ENCODE measurements at places on chromosomes 16 and 17.

- no peak for DNase-seq
Observed at GRCh38 chr16:23186171-23186570, 3.6 kb downstream of the SCNN1G start.

- DNase-seq: no peak
Observed at GRCh38 chr16:21598206-21598605, 1.2 kb upstream of the METTL9 start.

DNA sequence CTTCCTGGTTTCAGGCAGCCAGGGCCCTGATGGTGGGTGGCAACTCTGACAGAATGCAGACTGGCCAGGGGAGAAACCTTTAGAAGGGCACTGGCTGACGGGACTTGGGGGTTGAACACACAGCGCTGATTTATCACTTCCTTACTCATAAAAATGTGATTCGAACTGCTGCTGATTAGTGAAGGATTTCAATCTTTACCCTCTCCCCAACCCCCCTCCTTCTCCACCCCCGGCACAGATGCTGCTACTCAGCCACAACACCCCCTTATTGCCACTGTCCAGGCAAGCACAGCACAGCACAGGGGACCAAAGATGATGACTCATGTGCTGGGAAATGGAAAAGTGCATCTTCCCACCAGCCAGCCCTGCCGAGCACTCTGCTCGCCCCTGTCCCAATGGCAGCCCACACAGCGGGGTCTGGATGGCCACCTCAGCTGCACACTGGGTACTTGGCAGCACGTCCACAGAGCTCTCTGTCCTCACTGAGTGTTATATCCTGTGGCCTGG, 70.1 kb downstream of the SMG6 start:
- no peak for DNase-seq

DNA sequence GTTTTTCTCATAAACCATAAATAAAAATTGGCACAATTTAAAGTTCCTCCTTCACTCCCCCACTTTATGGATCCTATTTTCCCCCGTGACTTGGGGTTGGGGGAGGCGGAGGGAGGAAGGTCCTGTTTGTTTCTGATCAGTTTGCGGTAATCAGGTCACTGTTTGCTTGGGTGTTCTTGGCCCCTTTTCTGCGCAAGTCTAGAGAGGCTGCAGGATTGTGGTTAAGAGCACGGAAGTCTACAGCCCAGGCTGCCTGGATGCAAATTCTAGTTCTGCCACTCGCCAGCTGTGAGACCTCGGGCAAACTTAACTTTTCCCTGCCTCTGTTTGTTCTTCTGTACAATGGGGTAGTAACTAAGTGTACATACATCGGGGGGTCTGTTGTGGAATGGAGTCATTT, 12.1 kb downstream of the ATP2C2 start:
- no peak for DNase-seq

DNA sequence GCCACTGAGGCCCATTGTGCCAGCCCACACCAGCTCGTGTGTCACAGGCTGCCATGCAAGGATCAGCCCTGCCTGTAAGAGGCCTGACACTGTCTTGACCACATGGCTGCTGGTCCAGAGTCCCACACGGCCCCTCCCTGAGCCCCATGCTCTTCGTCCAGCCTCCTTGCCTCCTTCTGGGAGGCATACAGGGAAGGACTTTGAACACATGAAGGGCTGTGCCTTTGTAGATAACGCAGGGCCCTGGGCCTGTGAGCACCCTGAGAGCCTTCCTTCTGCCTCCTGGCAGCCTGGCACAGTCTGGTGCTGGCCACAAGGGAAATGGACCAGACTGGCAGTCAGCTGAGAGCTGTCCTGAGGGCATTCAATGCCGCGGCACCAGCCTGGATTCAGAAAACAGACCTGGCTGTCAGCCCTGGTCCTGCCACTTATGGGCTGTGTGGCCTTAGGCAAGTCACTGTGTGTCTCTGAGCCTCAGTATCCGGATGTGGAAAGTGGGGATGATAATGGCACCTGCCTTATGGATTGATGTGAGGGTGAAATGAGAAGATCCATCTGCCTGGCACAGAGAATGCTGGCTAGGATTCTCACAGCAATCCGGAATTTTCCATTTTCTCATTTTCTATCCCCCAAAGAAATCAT, 19.2 kb upstream of the SPNS2 start:
- no peak for DNase-seq

GRCh38 chr16:734208-734980, 6.4 kb downstream of the CIAO3 start:
- no peak for DNase-seq

DNA sequence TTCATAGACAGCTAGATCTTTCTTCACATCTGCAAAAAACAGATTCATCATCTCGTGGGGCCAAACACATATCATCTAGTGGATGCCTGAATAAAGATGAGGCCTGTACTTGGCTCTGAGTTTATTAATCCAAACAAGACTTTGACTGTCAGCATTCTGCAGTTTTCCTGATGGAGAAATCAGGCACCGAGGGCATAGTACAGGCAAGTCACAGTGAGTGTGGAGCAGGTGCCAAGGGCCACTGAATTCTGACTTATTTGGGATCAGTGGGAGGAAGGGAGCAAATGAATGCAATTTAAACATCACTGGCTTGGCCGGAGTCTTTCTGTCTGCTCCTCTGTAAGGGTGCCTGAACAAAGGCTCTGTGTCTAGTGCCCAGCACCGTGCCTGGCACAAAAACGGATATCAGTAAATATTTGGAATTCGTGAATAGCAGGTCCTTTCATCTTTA, 975 bp downstream of the CFAP20 start:
- no peak for DNase-seq

DNA sequence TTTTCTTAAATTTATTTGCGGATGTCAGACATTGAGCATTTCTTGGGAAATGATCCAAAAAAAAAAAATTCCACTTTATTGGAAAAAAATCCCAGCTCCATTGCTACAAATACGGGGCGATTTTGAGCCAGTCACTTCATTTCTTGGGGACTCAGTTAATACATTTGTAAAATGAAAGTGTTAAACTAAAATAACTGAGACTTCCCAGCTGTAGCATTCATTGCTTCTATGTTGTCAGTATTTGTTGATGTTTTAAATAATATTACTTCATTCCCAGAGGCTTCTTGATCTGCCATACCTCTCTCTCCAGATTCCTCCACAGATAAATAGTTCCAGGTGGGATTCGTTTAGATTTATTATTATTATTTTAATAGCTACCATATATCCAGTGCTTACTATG, 77.1 kb upstream of the HS3ST3A1 start:
- no peak for DNase-seq

DNA sequence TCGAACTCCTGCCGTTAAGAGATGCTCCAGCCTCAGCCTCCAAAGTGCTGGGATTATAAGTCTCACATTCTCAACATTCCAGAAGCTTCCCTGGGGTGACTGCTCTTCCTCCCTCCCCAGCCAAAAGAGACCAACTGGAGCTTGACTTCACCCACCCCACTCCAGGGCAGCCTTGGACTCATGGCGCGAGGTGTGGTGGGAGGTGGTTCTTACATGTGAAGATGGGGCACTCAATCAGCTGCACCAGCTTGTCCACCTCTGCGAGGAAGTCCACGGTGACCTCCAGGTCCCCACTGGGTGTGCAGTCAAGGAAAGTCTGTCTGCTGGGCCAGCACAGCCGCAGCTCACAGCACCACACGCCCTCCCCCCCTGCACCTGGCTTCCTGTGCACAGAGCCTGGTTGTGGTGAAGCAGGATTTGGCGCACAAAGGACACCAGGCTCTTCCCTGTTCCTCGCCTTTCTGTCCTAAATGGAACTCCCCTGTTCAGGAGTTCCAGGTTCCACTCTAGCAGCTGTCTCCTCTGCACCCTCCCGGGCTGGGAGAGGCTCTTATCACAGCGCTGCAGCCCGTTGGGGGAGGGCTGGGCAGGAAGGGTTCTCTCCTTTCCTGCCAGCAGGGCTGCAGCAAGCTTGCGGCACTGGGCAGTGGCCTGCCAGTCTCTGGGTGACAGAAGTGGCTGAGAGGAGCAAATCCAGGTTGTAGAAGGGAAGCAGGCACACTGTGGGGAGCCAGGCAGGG, 9.6 kb upstream of the MTSS2 start:
- DNase-seq: no peak

GRCh38 chr16:68296693-68297092, 14.1 kb downstream of the SLC7A6OS start:
- no peak for DNase-seq

GRCh38 chr17:34386697-34387550, 23.9 kb upstream of the CCL1 start:
- DNase-seq: no peak

DNA sequence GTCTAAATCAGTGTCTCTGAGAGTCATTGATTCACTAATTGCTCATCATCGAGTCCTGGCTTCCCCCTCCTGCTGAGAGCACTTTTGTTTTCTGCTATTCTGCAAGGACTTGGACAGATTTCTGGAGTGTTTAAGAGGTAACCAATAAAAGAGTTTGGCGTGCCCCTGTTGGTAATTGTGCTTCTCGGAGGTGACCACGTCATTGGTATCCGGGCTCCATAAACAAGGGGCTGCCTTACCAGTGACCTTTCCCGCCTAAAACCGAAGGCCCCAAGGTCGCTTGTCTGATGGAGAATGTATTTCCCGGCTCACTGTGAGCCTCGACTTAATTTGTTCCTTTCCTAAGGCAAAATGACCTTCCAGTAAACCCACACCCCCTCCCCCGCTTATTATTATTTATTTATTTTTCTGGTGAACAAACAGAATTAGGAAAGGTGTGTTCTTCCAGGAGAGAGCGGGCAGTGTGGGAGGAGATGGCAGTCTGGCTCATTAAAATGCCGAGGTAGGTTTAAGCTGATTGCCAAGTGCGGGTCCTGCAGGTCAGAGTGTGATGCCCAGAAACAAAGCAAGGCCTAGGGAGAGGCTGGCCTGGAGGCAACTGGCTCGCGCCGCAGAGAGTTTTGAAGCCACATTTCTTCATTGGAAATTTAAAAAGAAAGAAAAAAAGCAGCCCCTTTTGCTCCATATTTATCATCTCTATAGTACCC, 30.2 kb downstream of the MSI2 start:
- DNase-seq: no peak

DNA sequence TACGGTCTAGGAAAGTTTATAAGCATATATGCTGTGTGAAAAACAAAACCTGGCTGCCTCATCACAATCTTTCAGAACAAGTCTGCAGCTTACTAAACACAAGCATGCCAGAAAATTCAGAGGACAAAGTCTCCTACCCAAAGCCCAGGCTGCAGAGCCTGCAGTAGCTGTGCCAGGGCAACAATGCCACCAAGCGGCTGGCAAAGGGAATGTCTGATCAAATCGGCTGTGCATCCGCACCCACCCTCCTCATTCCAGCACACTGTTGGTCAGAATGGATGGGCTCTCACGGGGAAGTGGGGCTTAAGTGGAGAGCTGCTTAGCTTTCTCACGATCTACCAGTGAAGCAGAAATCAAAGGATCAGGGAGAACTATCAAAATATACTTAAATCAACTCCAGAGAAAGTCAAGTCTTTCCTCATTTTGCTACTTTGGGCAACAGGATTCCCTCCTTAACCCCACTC, 73.5 kb downstream of the CYTH1 start:
- peak; percentile 31 for DNase-seq

DNA sequence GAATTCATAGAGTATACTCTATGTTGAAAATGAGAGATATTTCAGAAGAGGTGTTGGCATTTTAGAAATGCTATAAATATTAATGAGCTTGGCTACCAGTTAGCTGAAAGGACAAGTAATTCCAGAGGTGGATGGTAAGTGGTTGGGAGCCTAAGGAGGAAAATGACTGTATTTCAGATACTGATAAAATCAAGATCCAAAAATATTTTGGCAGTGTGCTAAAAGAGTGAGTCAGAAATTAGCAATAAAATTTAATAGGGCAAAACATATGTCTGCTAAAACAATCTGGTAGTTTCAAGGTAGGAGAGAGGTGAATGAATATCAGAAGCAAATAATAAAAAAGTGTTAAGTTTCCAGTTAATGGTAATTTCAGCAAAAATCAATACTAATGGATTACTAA, 1287.9 kb downstream of the CDH8 start:
- DNase-seq: no peak

DNA sequence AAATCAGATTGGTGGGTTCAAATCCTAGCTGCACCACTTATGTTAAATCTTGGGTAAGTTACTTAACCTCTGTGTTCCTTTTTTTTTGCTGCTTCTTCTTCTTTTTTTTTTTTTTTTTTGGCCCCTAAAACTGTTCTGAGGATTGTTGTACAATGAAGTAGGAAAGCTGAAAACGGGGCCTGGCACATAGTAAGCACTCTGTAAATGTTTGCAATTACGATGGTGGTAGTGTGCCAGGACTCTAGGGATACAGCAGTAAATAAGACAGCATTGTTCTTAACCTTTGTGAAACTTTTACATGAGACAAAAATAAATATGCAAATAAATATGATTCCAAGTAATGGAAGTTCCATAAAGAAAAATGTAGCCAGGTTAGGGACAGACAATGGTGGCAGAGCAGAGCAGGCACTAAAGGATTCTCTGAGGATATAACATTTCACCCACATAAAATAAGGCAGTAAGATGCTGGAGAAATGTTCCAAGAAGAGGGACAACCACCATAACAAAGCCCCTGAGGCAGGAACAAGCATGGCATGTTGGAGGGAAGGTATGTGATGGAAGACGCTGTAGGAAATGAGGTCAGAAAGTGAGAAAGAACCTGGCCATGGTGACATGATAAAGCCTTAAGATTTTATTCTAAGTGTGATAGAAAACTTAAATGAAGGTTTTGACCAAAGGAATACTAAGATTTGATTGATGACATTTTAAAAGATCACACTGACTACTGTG, 127.3 kb downstream of the NLK start:
- DNase-seq: no peak

- DNase-seq: no peak
Observed at GRCh38 chr16:73356401-73357079, 308.6 kb upstream of the ZFHX3 start.

DNA sequence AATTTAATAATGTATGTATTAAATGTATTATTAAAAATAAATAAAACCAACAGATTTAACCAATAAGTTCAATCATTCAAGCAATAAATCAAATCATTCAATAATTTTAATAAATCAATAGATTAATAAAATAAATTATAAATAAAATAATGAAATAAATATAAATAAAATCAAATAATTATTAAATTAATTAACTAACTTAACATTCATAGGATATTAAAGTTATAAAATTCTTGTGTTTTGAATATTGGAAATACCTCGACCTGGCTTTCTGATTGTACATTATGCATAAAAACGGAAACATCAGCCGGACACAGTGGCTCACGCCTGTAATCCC, 182.2 kb downstream of the BANP start:
- no peak for DNase-seq

GRCh38 chr16:15487336-15488284, 53.2 kb downstream of the BMERB1 start:
- no peak for DNase-seq

GRCh38 chr16:65779201-65779600, 587.3 kb upstream of the CDH5 start:
- no peak for DNase-seq

All from stimulated activated CD8-positive, alpha-beta memory T cell treated with anti-CD3 and anti-CD28 coated beads, Interleukin-7, amount 100 ng/mL, for 1 hour (primary cell).